ENCODE measurements at places on chromosomes 7 and 10.

- no peak for DNase-seq
Observed at GRCh38 chr10:100879741-100880360, 32.9 kb upstream of the SLF2 start.

- DNase-seq: no peak
Observed at GRCh38 chr7:97025130-97025499, 484 bp upstream of the DLX5 start.

- DNase-seq: no peak
Observed at GRCh38 chr7:50265968-50266634, 38.4 kb upstream of the IKZF1 start.

DNA sequence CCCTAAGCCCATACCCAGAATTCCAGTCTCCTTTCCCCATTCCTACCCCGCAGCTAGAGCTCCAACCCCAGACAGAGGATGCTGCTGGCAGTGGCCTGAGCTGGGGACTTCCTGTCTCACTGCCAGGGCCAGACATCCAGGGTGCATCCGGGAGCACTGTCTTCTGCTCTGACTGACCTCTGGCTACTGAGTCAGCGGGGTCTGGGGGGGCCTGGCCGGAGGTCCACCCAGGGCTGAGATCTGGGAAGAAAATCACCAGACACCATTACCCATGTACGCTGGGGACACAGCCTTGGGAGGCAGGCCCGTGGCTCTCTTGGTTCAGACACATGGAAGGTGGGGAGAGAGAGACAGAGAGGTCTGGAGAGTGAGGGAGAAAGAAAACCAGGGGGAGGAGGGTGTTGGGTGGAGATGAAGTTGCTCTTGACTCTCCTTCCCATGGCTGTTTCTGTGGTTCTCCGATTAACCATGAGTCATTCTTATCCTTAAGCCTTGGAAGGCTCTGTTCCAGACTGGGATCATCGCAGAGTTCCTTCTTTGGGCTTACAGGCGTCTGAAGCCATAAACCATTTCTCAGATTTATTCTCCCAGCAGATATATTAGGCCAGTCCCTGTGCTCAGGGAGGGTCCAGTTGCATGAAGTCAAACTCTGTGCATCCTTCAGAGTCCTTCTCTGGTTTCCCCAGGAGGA lies 23.6 kb downstream of the TSPAN15 start:
- no peak for DNase-seq

- DNase-seq: no peak
Observed at GRCh38 chr7:74575083-74575784, 82.3 kb upstream of the GTF2I start.

DNA sequence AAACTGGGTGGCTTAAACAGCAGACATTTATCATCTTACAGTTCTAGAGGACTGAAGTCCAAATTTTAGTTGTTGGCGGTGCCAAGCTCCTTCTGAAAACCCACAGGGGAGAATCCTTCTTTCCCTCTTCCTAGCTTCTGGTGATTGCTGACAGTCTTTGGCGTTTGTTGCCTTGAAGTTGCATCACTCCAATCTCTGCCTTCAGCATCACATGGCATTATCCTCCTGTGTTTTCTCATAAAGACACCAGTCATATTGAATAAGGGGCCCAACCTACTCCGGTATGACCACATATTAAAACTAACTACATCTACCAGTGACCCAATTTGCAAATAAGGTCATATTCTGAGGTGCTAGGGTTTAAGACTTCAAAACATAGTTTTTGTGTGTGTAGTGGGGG lies 472.1 kb upstream of the IGFBP3 start:
- no peak for DNase-seq

GRCh38 chr10:77253147-77253545 lies 384.5 kb downstream of the KCNMA1 start:
- DNase-seq: no peak

DNA sequence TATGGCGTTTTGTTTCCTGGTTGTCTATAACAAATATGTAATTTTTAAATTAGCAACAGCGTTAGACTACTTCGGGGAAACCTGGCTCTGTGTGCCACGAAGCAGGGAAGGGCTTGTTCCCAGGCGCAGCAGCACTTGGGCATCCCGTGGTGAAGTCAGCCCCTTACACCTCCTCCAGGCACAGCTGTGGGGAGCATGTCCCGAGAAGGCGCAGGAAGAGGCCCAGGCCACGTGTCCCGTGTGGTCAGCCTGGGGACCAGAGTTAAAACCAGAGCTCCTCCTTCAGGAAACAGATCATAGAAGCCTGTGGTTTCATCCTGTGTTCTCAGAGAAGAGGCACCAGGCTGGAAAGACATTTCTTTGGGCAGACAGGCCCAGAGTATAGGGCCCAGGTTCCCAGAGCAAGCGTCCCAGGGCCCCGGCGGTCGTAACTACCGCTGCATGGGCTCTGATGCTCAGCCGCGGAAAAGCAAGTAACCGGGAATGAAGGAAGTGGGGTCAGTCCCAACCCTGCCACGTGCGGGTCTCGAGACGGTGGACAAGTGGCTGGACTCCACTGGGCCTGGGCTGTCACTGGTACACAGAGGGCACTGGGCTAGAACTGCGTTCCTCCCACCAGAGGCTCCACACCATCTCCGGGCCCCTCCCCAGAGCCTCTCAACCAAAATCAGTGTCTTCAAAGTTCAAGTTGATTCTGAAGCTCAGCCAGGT lies 7.1 kb downstream of the NUDT1 start:
- DNase-seq: peak; percentile 74

DNA sequence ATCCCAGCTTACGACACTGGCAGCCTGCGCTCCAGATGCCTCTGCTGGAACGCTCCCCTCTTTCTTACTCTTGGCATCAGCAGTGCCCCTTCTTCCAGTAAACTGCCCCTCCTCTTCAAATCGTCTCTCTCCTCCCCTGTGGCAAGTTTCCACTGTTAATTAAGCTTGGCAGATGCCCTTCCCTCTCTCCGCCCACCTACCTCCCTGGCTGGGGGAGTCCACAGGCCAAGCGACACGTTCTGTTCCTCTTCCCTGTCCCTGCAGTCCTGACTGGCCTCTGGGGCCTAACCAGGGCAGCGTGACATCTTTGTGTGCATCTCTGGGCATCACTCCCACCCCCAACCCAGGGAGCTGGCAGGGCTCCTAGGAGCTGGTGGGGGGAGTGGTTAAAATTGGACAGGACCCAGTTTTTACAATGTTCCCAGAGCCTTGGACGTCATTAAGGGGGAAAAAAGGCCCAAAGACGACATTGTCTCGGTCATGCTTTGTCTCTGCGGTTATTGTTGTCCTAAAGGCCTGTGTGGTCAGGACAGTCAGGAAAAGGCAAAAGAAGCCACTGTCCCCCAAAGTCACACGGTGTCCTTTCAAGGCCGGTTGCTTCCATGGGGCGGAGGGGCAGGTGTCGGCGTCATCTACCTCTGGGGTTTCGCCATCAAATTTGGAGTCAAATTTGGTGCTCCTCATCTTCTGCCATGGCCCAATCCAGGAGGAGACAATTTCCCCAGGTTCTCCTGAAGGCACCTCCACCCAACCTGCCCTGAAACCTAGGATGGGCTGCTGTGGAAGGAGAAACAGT lies 54.2 kb downstream of the DLG5 start:
- no peak for DNase-seq

GRCh38 chr7:26910221-26910620 lies 45.8 kb upstream of the SKAP2 start:
- DNase-seq: no peak

DNA sequence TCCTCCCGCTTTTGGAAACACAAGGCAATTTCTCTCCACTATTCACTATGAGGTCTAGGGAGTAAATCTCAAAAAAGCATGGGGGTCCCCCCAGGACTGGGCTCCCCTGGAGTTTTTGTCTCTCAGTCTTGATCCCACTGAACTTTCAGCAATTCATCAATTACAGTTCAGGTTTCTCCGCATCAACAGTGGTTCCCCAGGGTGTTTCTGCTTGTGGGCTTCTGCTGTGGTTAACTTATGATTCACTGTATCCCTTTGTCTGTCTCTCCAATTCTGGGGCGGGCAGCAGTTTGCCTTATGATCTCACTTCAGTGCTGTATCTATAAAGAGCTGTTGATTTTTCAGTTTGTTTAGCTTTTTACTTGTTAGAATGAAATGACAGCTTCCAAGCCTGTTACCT lies 142.6 kb upstream of the CDC14C start:
- no peak for DNase-seq

DNA sequence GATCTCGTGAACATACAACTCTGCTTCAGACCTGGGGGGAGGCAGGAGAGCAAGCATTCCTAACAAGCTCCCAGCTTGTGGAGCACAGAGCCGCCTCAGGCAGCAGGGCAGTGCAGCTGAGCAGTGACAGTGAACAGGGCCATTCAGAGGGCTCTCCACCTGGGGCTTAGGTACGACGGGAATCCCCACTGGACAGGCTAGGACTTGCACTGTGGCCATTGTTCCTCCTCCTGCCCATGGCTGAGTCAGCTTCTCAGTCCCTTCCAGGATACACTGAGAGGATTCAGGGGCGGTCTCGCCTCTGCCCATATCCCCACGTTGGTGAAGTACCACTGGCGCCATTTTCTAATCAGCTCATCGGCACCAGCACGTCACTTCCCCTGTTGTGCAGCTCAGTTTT lies 71.1 kb downstream of the FIGNL1 start:
- no peak for DNase-seq

GRCh38 chr7:47634273-47634672 lies 52.4 kb upstream of the TNS3 start:
- no peak for DNase-seq

- no peak for DNase-seq
Observed at GRCh38 chr10:122199070-122199469, 72.0 kb upstream of the BTBD16 start.

DNA sequence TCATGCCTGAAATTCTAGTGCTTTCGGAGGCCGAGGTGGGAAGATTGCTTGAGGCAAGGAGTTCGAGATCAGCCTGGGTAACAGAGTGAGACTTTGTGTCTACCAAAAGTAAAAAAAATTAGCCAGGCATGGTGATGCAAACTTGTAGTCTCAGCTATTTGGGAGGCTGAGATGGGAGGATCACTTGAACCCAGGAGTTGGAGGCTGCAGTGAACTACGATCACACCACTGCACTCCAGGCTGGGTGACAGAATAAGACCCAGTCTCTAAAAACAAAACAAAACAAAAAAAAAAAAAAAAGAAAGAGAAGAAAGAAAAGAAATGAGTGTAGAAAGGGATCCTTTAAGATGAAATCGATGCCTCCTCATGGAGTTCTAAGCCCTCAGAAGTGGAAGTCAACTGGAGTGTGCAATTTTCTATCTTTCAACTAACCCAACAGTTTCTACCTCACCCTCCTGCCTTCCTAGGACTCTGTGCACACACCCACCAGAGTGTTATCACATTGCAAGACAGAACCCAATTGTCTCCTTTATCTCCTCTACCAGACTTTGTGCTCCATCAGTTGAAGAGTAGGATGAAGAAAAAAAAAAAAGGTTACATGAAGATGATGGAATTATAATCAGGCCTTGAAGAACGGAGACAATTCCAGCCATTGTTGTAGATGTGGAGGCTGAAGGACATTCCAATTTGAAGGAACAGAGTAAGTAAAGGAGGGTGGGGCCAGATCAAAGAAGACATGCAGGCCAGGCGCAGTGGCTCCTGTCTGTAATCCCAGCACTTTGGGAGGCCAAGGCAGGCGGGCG lies 26.9 kb downstream of the NYAP1 start:
- no peak for DNase-seq

GRCh38 chr7:93921607-93922566 lies at the start of gene GNG11:
GNG11 (plus strand) TSS chr7:93921735; CDS start chr7:93922138, 403 bp downstream.
- DNase-seq: peak; percentile 37

DNA sequence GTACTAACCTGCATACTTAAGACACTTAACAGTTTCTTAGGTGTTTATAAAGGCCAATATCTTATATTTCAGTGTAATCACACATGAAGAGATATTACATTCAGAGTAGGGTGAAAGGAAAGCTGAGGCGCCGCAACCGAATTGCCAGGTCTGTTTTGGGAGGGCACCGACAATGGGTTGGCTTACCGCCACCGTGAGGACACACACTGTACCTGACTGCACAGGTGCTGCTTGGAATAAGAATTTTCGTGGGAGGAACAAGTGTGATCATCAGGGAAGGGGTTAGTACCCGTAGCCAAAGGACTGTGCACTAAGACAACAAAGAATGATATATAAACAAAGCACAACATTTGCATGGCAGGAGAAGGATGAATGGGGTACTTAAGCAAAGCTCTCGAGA lies 591.8 kb downstream of the SUGCT start:
- DNase-seq: no peak

DNA sequence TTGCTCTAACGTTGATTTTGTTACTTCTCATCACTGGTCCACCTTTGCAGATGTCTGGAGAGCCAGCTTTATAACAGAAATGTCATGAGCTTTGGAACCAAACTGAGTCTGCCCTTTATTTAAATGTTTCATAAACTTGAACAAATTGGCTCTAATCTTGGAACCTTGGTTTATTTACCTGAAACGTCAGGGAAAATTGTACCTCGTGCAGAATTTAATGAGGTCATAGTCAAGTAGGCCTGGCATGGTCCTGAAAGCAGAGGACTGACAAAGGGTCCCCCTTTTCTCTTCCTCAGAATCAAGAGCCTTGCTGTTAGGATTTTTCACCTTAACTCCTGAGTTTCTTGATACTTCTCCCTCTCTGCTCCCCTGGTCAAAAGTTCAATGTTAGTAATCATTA lies 828.0 kb downstream of the GRID1 start:
- no peak for DNase-seq

DNA sequence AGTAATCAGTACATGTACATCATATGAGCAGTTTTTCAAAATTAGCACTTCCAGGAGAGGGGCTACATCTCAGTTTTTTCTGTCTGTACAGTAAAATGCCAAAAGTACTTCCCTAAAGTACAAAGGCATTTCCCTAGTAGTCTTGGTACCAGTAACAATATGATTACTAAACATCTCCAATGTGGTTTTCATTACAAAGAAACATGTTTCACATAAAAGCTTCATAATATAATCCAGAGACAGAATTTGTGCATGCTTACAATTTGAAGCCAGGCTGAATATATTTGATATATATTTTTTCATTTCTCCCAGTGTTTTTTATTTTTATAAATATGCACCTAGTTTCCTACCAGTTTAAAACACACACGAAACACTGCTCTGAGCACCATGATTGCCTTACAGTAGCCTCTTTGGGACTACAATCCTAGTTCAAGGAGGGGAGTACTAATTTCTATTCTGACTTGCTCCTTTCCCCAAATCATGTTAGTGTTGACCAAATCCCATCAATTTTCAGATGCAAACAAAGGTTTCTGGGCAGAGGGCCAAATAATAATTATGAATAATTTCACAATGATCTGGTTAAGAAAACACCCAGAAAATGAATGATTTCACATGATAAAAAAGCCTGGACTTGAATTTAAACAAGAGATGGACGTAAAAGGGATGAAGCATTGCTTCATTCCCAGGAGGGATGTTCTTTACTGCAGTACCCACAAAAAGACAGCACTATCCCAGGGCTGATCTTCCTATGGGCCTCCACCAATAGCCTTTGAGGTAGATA lies 201.3 kb downstream of the SLC25A13 start:
- no peak for DNase-seq

GRCh38 chr7:138606236-138606635 lies 94.9 kb downstream of the SVOPL start:
- DNase-seq: no peak

Data from GM20000 (cell line).